ENCODE measurements at places on chromosomes 3 and 15. TPM values are rescaled to one million over a fixed set of nuclear protein-coding genes. Genes with fewer than 3 reads are reported as not detected.

Gene PCBP4
- 11.3 TPM for total RNA-seq

DNA sequence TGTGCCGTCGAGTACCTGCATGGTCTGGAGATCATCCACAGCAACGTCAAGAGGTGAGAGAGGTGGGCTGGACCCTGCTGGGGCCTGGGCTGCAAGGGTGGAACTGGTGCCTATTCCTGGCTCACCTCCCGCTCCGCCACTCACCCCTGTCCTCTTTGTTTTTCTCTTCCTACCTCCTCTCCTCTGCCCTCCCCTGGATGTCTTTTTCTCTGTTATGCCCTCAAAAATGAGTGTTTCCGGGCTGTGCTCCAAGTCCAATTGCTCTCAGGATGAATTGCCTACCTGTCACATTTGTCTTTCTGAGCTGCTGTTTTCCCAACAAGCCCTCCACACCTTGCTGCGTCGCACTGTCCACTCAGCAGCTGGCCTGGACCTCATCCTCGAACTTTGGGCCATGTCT lies 28.5 kb upstream of the TATDN2 start:
- DNase-seq: no peak

Gene ZNF620
- total RNA-seq: 4.3 TPM

Gene CA12
- not detected for total RNA-seq

Gene GOLGA8M
- 2.3 TPM for total RNA-seq

Gene PDIA3
- total RNA-seq: 144 TPM

Gene HIGD2B
- 0.27 TPM for total RNA-seq

DNA sequence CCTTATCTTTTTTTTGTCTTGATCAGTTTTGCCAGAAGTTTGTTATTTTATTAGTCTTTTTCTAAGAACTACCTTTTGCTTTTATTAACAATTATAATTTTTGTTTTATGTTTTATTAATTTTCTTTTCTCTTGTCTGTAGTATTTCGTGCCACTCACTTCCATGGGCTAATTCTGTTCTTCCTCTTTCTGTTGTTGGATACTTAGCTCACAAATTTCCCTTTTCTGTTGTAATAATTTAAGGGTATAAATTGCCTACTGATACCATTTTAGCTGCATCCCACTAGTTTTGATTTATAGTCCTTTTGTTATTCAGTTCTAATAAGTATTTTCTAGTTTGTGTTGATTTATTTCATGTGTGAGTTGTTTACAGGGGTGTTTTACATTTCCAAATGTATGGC lies 48.6 kb downstream of the SNRK start:
- DNase-seq: no peak

Gene PRR20G
- not detected for total RNA-seq

Gene PCOLCE2
- total RNA-seq: not detected

DNA sequence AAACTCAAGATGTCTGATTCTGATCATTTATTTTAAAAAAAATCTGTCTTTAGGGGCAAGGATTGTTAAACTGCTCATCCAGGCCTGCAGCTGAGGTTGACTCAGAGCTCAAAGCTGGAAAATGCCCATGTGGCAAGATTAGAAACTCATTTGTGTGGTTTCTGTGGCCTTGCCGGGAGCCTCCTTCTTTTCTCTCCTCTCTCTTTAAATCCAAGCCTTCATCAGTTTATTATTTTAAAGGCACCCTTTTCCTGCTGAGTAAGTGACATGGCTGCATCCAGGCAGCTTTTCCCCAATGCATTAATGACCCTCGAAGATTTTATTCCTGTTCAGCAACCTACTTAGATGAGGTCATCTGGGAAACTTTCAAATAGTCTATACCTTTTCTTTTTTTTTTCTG lies 221.3 kb upstream of the CDIN1 start:
- DNase-seq: no peak
